ENCODE measurements at places on chromosomes 13 and 19. TPM values are rescaled to one million over a fixed set of nuclear protein-coding genes. Genes with fewer than 3 reads are reported as not detected.

ADGRE2 gene
- total RNA-seq, result 5.9 TPM

ZNF571 gene
- total RNA-seq, result 4.5 TPM

ZNF132 gene
- 2.7 TPM for total RNA-seq

DNA sequence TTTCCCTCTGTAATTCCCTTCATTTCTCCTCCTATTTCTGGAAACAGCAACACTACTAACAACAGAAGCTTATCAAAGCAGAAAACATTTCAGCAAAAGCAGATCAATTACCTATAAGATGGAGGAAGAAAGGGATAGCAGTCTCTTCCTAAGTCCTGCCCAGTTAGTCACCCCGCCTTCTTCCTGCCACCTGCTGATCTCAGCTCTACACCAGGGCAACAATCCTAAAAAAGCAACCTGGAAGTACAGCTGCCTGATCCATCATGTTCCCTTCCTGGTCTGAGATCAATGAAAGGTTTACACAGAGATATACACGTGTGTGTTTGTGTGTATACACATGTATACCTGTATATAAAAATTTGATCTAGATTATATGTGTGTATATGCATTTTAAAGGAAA is 59.4 kb downstream of the TSC22D1 start:
- no peak for DNase-seq

DNA sequence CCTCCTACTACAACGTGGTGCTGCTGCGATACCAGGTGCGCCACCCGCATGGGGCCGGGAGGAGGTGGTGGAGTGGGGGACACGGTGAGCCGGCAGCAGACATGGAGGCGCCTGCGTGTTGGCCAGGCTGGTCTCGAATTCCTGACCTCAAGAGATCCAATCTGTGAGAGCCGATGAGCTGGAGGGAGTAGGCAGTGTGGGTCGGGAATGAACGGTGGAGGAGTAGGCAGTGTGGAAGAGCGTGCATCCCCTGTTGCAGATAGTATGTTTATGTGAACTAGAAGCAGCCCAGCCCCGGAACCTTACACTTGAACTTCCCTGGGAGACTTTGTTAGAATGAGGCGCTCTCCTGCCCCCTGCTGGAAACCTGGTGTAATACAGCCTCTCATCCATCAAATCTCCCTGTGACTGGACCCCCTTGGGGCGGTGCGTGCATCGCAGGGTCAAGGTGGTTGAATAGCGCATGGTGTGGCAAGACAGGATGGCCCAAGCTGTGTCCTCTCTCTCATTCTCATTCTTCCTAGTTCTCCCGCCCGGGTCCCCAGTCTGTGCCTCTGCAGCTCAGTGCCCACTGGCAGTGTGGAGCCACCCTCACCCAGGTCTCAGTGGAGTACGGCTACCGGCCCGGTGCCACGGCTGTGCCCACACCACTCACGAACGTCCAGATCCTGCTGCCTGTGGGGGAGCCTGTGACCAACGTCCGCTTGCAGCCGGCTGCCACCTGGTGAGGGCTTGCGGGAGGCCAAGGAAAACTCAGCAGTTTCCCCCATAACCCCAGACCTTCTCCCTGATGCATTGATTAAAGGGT is 10.5 kb upstream of the B3GNT3 start:
- no peak for DNase-seq

DNA sequence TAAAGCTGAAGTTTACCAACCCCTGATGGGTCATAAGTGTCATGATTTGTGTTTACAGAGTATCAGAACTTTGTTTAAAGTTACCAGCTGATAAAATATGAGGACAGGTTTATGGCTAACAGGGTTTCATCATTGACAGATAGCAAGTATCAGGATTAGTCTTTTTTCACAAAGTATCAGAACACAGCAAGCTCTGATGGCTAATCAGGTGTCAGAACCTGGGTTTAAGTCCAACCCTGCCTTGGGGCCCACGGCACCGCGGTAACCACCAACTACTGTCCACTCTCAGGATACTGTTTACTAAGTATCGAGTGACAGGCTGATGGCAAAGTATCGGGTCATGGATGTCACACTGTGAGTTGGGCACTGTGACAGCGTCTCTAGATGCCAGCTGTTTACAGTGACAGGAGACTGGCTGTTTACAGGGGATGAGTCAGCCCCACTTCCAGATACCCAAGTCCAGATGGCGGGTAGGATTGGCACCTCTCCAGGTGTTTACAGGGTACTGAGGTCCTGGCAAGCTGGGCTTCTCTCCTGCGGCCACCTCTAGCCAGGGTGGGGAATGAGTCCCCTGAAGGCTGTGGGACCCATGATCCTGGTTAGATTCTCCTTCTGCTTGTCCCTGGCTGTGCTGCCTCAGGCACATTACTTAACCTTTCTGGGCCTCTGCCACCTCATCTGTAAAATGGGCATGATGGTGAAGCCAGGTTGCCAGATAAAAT is 21.8 kb downstream of the ARRDC2 start:
- DNase-seq, result no peak

DNA sequence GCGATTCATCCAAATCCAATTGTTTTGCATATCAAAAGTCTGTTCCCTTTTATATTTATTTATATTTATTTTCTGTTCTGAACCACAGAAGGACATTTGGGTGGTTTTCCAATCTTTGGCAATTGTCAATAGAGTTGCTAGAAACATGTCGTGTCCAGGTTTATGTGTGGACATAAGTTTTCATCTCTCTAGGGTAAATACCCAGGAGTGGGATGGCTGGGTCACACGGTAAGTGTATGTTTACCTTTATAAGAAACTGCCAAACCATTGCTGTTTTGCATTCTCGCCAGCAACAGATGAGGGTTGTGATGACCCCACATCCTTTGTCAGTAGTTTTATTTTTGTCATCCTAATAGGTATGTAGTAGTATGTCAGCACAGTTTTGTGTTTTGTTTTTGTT is 12.5 kb downstream of the AP1M1 start:
- no peak for DNase-seq

DNA sequence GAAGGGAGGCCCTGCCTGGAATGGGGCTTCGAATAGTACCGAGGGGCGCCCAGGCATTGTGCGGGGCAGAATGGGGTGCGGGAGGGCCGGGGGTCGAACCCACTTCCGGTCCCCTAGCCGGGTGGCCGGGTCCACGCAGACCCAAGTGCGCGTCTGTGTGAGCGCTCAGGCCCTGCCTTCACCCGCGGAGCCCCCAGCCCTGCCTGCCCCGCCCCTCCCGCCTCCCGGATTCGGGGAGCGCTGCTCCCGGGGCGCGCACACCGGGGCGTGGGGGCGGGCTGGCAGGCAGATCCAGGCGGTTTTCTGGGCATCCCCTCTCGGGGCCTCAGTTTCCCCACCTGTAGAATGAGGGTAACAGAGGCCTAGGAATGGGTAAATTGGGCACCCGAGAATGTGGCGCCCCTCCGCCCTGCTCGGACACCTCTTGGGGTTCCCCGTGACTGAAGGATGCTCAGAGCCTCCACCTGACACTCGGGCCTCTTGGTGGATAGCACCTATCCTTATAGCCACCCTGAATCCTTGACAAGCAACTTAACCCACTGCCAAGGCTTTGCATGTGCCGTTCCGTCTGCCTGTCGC is 682 bp downstream of the PIK3R2 start:
- DNase-seq, result no peak

DNA sequence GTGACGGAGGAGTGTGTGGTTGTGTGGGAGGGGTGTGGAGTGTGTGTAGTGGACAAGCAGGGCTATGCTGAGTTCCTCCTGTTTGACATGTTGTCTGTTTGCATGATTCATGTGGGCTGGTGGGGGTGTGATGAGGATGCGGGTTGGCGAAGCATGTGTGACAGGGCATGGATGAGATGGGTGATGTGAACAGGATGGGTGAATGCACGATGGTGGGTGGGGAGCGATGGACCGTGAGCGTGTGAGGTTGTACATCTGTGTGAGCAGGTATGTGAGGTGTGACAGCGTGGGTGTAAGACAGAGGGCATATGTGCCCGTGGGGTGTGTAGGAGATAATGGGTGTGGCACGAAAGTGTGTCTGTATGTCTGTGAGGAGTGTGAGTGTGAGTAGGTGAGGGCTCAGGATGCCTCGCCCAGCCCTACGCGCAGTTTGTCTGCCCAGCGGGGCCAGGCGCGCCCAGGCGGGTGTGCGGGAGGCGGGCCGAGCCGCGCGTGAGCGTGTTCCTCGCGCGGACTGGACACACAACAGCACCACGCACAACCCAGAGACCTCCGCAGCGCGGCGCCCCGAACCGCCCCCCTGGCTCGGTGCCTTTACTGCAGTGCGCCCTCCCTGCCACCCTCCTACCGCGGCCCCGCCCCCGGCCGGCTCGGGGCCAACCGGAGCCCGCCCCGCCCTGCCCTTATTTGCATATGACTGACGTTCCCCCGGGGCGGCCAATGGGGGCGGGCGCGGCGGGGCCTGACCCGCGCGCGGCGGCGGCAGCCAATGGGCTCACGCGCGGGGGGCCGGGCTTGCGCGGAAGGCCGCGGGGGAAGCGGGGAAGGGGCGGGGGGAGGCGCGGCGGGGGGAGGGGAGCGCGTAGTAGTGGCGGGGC is 14.4 kb downstream of the CIC start:
- peak; percentile 93 for DNase-seq

Measured in lower leg skin (tissue), 4 donors.